ENCODE measurements at places on chromosomes 13 and 19. TPM values are rescaled to one million over a fixed set of nuclear protein-coding genes. Genes with fewer than 3 reads are reported as not detected.

The ZNF682 gene
- total RNA-seq, result 1.7 TPM

The OR7C1 gene
- not detected for total RNA-seq

The NAPSA gene
- under 0.01 TPM for total RNA-seq

- DNase-seq, result no peak
Measured at GRCh38 chr13:44755872-44756271, 179.7 kb upstream of the TSC22D1 start.

DNA sequence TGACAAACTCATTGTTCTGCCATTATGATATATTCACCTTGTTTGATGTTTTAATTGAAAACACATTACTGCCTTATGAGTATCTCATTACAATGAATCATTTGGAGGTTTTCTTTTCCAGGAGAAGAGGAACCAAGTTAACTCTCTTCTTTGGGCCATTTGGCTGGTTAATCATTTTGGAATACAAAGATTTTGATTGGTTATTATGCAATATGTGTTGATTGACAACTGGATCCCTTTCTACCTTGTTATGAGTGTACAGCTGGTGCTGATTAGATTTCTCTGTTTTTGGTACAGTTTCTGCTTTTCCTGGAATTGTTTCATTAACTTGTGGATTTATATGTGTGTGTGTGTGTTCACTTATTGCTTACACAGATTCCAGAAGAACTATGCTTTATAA, 49.2 kb upstream of the RGCC start:
- no peak for DNase-seq

All from pulmonary artery endothelial cell (primary cell).